ENCODE measurements at places on chromosomes 3 and 15.

DNA sequence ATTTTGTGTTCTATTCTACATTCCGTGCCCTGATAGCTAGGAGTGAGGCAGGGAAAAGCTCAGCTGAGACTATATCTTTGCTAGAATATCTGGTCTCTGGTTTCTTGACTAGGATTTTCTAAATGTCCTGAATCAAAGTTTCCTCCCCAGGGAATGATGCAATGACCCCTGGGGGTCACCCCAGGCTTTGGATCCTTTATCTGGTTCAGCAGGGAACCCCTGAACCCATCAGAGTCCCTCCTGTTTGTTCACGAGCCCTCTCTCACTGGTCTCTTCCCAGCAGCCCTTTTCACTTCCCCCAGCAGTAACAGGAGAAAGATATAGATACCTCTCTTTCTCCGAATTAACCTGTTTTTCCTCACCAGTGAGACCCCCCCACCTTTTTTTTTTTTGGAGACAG lies 14.3 kb downstream of the TM2D3 start:
- no peak for DNase-seq

- no peak for DNase-seq
Measured at GRCh38 chr3:137207616-137208015, 249.8 kb downstream of the IL20RB start.

- peak; percentile 46 for DNase-seq
Measured at GRCh38 chr15:62109982-62110851, 43.4 kb downstream of the C2CD4A start.

GRCh38 chr3:52092891-52093290 lies 36.5 kb upstream of the DUSP7 start:
- no peak for DNase-seq

DNA sequence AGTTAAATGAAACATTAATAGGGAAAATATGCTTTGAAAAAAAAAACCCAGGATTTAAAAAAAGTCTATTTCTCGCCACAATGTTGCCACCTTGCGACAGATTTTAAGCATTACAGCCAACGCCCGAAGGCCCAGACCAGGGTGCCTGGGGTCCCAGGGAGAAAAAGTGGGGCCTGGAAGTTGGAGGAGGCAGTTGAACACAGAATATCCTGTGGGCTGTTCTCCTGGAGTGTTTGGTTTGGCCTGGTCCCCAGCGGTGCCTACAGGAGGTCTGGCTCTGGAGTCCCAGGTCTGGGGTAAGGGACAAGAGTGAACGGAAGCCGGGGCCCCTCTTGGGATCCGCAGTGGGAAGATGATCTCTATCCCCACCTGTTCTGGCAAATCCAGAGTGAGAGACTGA lies 3.4 kb downstream of the RNU6-1 start:
- no peak for DNase-seq

DNA sequence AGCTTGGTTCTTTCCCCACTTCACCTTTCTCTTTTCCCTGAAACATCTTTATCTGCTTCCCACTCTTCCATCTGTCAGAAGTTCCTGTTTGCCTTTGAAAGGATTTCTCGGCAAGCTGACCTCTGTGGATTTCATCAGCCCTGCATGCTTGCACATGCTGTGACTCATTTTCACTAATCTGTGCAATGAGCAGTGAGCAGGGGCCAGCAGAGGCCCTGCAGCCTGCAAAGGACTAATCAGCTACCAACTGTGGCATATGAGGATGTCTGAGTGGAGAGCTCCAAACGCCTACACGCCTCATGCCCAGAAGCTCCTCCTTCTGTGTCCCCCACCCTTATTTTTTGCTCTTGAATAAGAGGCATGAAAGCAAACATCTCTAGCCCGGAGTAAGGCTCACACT lies 333.0 kb upstream of the SEMA6D start:
- DNase-seq = peak; percentile 51

DNA sequence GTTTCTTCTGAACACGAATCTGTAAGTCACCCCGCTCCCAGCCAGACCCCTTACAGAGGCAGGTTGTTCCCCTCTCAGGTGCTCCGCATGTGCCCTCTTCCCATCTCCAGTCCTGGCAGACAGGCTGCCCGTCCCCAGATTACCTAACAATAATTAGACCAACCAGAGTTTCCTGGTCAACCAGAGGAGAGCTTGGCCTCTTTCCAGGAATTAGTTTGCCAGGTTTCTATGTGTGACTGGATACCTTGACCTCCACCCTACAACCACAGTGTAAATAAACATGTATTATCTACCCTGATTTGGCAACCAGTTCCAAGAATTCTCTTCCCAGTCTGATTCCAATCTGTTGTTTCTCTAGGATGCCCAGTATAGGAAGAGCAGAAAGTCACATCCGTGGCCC lies 178.0 kb upstream of the UMPS start:
- no peak for DNase-seq

All from GM04504 (cell line).